ENCODE measurements at places on chromosomes 7 and 10.
A peak's percentile ranks its signal among the peaks of the same experiment; 100 is the strongest.

- no peak for DNase-seq
Measured at GRCh38 chr10:3792710-3793219, 7.8 kb upstream of the KLF6 start.

DNA sequence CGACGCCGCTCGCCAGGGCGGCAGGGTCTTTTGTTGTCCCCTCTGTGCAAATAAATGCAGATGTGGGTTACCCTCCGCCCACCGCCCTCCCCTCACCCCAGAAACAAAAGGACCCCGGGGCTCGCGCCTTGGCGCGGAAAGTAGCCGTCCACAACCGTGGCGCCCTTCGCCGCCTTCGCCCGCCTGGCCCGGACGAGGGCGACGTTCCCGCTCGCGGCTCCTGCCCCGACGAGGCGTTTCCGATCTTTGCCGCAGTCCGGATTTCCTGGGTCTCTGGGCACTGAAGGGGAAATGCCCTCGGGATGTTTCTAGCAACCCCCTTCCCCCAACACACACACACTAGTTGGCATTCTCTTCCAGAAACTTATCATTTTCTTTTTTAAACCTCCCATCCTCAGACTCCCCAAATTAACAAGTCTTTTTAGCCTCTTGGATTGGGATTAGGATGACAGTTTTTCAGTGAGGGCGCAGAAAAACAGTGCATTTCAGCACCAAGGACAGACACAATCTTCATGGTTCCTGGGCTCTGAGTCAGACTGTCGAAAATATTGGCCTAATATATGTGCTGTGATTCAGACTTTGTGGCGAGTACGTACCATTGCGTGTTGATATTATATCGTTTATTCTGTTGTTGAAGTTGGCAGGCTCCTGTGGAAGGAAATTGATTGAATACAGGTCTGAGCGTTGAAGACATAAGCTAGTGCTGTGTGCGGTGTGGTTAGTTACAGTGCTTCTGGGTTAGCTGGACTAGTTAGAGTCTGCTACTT lies 771 bp downstream of the PHYHIPL start:
- peak; percentile 56 for DNase-seq

GRCh38 chr10:114816308-114816707 lies 5.3 kb upstream of the FHIP2A start:
- DNase-seq = no peak

GRCh38 chr7:81715984-81716588 lies 53.8 kb downstream of the HGF start:
- DNase-seq = peak; percentile 21

All from NCI-H1092 (cell line).